Right ventricle myocardium superior (tissue), 1 donor: ENCODE measurements at places on chromosomes 16 and 17. TPM values are rescaled to one million over a fixed set of nuclear protein-coding genes. Genes with fewer than 3 reads are reported as not detected.

Gene SPEM2
- not detected for total RNA-seq

Gene ZNF750
- total RNA-seq, result 0.13 TPM

Gene NTN3
- 0.19 TPM for total RNA-seq

Gene CACNG1
- total RNA-seq, result not detected

Gene MYO15B
- 37.1 TPM for total RNA-seq
